ENCODE measurements at places on chromosomes 6 and 20.

GRCh38 chr6:126716826-126717509 lies 377.1 kb downstream of the CENPW start:
- no peak for DNase-seq

DNA sequence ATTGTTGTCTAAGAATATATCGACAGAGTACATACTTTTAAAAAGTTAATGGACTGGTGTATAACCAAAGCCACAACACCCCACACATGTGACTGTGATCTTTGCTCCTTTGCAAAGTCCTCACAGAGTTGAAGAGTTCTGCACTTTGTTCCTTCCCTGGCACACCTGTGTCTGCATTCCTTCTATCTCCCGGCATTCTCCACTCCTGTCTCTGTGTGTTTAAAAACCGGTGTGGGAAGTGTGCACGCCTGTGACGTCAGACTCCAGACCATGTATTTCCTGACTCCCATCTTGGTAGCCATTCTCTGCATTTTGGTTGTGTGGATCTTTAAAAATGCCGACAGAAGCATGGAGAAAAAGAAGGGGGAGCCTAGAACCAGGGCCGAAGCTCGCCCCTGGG lies at the start of gene IYD:
TSS of gene IYD (plus strand) at position 251 of the 400 bp plus-strand sequence. CDS start at position 271, 20 bp downstream.
- DNase-seq = no peak

DNA sequence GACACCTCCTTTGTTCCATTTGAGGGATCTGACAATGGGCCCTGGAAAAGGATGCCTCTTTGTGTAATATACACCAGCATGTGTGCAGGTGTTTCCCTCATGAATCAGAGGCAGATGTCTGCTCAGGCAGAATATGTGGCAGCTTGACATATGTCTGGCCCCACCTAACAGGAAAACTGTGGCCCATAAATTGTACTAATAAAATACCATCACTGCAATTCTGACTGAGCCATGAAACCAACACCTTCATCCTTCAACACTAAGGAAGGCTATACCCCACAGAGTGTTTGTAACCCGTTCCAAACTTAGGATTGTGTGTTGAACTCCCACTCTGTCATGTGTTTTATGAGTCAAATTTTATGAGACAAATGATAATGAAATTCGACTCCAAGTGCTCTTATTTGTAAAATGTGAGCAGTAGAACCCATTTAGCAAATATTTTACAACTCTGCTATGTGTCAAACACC lies 22.7 kb downstream of the LAMA4 start:
- DNase-seq = no peak

- DNase-seq = no peak
Observed at GRCh38 chr20:41889126-41889843, 271.1 kb upstream of the CHD6 start.

- DNase-seq = no peak
Observed at GRCh38 chr6:73932866-73933265, 236.9 kb downstream of the CD109 start.

DNA sequence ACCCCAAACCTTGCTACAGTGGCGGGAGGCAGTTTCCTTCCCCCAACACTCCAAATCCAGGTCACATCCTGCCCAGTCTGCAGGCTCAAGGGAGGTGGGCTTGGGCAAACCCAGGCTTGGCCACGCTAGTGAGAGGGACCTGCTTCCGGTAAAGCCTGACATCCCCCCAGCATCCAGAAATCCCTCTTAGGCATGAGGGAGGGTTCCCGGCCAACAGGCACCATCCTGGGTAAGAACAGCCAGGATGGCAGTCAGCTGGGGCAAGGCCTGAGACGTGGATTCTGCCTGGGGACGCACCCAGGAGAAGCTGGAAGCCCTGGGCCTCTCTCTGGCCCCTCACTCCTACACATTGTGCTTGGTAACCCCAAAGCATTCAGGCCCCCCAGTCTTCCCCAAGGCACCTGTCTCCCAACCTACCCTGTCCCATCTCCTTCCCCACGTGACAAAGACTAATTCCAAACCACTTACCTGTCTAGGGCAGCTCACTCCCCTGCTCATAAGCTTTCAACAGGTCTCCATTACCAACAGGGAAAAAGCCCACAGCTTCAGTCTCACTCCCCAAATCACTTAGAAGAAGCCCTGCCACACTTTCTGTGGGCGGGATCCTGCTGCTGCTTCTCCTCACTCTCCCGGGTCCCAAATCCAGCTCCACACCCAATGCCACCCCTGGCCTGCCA lies 2.1 kb downstream of the C20orf144 start:
- DNase-seq = no peak

- no peak for DNase-seq
Observed at GRCh38 chr6:124423621-124424020, 538.6 kb upstream of the RNF217 start.

GRCh38 chr20:61387954-61388348 lies 135.9 kb downstream of the CDH4 start:
- no peak for DNase-seq

DNA sequence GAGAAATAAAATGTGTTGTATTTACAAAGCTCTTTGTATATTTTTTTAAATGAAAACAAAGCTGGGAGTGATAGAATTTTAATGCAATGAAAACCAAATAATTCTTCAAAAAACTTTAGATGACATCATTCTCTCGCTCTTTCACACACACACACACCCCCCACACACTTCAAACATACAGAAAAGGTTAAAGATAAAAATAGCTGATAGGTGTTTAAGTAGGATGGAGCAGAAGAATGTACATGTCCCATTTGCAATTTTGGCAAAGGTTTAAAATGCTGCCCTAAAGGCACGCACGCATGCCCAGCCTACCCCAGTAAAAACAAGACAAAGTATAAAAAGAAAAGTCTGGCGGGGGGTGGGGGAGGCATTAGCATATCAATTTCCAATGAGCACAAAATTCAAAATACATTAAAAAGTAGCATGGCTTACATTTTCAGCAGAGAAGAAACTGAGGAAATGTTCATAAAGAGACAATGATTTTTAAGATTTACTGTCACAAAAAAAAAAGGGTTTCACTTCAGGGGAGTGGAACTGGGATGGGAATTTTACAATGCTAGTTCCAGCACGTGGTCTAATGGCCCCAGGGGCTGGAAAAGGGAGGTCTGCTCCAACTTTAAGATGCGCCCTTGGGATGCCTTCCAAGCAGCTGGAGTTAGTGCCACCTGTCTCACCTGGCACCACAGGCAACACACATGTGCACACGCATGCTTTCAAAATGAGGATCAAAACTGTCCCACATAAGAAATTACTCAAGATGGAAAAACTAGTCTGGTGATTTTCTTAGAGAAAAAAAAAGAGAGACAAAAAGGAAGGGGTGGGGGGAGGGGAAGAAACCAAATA lies 55.1 kb upstream of the NFATC2 start:
- DNase-seq = no peak

Data from NT2/D1 (cell line).